ENCODE measurements at places on chromosomes 6 and 20.
A peak's percentile ranks its signal among the peaks of the same experiment; 100 is the strongest.

DNA sequence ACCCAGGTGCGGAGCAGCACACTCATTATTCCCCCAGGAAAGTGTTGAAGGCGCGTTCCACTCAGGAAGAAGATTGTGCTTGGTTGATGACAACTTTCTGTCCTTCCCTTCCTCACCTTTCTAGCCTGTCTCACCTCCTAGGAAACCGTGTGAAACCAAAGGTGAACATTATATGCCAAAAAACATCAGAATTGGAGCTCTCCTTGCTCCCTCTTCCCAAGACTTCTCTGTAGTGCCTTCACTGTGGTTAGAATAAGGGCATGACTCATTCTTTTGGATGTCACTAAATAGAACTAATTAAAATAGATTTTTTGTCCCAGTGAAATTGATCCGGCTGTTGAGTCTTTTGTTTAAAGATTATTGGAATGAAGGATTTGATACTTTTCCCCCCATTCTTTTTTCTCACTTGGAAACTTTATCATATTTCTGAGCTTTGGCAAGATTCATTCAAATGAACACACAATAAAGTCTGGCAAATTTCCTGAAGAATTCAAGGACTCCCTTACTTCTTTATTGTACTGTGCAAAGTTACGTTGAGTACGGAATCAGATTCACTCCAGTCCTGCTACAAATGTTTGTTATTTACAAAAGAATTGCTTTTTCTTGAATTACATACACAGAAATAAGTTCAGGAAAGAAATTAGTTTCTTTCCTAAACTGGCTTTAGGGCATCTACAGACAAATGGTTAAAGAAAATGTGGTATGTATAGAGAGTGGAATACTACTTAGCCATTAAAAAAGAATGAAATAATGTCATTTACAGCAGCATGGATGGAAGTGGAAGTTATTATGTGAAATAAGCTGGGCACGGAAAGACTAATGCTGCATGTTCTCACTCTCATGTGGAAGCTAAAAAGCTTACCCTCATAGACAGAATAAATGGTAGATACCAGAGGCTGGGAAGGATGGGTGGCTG is 142.8 kb upstream of the AKAP12 start:
- no peak for DNase-seq

GRCh38 chr20:15248618-15249395 is 911.4 kb upstream of the FLRT3 start:
- no peak for DNase-seq

GRCh38 chr6:105428342-105428957 is 25.6 kb upstream of the PREP start:
- no peak for DNase-seq

DNA sequence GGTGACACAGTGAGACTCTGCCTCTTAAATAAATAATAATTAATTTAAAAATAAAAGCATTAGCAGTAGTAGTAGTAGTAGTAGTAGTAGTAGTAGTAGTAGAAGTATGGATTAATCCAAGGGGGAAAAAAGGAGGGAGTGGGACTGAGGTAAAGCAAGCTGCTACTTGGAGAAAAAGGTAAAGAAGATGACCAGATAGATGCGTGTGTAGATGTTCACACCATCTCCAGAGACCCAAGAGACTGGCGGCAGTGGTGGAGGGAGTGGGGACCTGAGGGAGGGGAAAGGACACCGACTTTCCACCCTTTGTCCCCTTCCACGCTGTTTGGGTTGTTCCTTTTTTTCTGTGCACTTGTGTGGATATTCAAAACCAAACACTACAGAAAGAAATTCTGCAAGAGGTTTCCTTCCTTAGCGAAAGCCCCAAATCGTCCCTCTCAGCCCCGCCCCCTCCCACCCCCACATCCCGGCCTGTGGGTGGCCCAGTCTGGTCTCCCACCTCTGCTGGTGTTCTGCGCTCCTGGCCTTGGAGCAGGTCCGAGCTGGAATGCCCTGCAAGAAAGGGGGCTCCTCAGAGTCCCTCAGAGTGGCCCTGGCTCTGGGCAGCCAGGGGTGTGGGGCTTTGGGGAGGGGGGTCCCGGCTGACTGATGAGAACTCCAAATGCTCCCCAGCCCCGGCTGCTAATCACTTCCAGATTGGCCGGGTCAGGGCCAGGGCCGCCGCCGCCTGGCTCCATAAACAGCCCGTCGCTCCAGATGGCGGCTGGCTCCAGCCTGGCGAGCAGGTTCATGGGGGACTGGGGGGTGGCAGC is 60.2 kb downstream of the UBE2V1 start:
- no peak for DNase-seq

GRCh38 chr20:43800186-43800585 is 73.4 kb upstream of the GTSF1L start:
- no peak for DNase-seq

GRCh38 chr6:167979436-167980139 is 17.9 kb upstream of the KIF25 start:
- DNase-seq, result no peak

- no peak for DNase-seq
Observed at GRCh38 chr6:54835176-54835575, 11.4 kb upstream of the FAM83B start.

DNA sequence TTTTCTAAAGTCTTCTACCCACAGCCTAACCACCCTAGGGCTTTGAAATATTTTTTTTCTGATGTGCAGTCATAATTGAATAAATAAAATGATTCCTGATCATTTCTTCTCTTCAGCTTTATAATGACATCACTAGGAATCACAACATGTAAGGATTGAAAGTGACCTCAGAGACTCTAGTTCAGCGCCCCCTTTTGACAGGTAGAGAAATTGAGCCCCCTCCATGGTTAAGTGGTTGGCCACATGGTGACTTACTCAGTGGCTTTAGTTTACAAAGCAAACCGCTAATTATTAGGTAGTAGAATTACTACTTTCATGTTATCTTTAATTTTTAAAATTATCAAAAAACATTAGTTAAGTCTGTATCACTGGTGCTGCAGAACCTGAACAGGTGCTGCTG is 13.3 kb upstream of the SLC2A12 start:
- DNase-seq, result peak; percentile 7

All from activated T-cell treated with anti-CD3 and anti-CD28 coated beads, Interleukin-2, amount 50 U/mL, for 72 hours (primary cell).